ENCODE measurements at places on chromosomes 11 and 22.

- DNase-seq: no peak
These were observed 44.8 kb upstream of the ISX start for GRCh38 chr22:35021161-35021560.

DNA sequence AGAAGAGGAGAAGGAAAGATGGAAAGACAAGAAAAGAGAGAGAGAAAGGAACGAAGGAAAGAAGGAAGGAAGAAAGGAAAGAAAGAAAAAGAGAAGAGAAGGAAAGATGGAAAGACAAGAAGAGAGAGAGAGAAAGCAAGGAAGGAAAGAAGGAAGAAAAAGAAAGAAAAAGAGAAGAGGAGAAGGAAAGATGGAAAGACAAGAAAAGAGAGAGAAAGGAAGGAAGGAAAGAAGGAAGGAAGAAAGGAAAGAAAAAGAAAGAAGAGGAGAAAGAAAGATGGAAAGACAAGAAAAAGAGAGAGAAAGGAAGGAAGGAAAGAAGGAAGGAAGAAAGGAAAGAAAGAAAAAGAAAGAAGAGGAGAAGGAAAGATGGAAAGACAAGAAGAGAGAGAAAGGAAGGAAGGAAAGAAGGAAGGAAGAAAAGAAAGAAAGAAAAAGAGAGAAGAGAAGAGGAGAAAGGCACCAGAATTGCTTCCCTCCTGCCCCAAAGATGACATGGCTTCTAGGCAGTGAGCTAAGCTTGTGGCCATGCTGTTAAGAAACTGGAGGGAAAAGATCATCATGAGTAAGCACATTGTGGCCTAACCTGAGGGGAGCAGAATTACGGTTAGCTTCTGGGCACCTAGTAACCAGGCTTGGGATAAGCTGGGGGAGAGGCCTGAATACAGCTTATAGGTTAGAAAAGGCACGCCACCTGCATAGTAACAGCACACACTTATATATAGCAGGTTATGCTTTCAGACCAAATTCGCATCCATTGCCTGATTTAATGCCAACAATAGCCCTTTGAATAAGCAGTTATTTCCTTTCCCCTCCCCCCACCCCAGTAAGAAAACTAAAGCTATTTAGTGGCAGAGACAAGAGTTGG, 2.3 kb upstream of the ST3GAL4 start:
- DNase-seq: no peak

- no peak for DNase-seq
These were observed 2.0 kb downstream of the SIPA1 start for GRCh38 chr11:65639623-65640482.

- no peak for DNase-seq
These were observed 60.6 kb downstream of the PPP6R2 start for GRCh38 chr22:50403701-50404101.

DNA sequence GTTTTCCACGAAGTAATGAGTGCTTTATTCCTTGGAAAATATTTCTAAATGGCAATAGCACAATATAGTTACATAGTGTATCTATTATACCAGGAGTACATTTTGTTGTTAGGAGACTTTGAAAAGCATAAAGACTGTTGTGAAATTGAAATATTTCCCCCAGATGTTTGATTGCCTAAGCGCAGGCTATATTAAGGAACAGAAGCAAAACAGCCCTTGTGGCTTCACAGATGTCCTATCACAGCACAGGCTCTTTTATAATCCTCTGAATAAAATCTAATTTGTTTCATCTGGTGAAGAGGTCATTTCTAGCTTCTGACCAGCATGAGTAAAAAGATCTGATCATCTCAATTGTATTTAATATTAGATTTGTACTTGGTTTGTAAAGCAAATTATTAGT, 48.2 kb downstream of the BSX start:
- DNase-seq: no peak

- no peak for DNase-seq
These were observed 35.0 kb upstream of the OR9G4 start for GRCh38 chr11:56783448-56784041.

GRCh38 chr11:46894961-46895360, 23.4 kb downstream of the LRP4 start:
- no peak for DNase-seq

DNA sequence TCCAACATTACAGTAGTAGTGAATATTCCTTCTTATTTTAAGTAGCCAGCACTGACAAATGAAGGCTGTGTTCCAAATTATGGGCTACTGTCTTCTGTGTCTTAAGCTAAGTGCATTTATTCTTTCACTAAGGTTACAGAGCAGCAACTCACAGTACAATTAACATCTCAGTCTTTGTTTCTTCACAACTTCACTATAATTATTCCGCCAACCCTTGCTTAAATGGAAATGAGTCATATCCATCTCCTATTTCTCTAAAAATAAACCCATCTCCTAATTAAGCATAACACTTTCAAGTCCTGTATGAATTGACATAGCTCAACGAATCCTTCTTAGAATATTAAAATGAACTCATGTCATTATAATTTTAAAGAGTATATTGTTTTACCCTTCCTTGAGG, 6.7 kb downstream of the ETS1 start:
- DNase-seq: no peak

DNA sequence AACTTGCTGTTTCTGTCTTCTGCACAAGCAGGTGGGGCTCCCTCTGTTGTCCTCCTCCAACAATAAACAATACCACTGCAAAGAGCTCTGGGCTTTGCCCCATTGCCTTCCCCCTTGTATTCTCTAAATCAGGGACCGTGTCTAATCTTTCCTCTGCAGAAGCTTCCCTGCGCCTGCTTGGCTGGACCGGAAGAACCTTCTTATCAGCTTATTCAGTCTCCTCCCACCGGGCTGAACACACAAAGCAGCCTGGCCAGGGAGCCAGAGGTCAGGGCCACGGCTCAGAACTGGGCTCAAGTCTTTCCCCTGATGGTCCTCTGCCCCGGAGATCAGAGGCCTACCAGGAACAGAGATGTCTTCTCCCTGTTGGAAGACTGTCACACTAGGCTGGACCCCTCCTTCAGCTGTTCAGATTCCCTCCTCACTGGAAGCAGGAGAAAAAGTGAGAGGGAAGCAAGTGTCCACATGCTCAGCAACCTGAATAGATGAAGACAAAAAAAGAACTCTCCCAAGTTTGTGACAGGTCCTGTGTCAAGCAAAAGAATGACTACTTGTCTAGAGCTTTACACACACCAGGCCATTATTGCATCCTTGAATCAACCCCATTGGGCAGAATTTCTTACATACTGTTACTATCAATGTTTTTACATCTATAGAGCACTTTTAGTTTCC, 63.7 kb downstream of the RAB30 start:
- no peak for DNase-seq

GRCh38 chr11:75931124-75931523, 116.1 kb downstream of the UVRAG start:
- DNase-seq: no peak

DNA sequence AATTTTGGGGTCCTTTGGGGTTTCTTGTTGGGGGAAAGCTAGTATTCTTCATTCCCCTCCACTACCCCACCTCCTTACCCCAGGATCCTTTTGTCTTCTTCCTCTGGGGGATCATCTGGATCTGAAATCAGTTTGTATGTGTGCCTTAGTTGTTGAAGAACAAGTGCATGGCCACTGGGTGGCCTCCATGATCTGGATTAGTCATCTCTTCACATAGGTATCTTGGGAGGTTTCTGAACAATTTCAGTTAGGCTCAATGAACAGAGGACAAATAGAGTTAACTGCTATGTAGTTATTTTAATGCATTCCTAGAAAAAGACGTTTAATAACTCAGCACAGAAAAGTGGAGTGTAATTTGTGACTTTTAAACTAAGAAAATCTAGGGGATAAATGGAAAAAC, 7.1 kb upstream of the VWA5A start:
- DNase-seq: no peak

DNA sequence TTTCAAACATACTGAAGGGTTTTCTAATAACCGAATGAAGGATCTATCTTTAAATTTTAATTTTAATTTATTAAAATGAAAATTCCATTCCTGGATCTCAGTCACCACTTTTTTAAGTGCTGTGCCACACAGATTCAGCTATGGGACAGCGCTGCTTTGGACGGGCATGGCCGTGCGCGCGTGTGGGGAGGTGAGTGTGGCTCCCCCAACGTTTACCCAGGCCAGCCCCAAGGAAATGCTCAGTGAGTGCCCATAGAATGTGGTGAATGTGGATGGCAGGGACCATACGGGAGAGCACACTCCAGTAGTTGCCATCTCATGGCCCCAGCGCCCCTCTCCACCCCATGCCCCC, 88.0 kb upstream of the KCNQ1OT1 start:
- DNase-seq: no peak
